ENCODE measurements at places on chromosomes 4 and X. TPM values are rescaled to one million over a fixed set of nuclear protein-coding genes. Genes with fewer than 3 reads are reported as not detected.

The KCTD8 gene
- total RNA-seq: not detected

The PDS5A gene
- total RNA-seq: 84.0 TPM

DNA sequence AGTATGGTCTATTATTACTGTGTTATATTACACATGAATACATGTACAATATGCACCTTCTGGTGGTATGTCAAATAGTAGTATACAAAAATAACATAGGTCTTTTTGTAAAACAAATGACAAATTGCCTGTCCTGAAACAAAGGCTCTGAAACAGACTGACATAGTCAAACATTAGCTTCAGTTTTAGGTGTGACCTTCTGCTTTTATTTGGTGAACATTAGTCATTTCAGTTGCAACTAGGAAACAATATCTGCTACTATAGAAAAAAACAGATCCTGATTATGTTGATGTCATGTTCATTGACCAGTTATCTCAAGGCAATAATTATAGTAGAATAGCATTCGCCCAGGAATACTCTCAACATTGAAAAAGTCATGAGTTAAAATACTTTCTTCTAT is 123.0 kb downstream of the CHRNA9 start:
- no peak overlapping the region for H3K4me3 ChIP-seq
- DNase-seq: no peak
- peaks cover 36% of the 10 kb centered on the region for H3K4me1 ChIP-seq
- H3K27me3 ChIP-seq: no peaks in the 10 kb centered on the region
- no peak overlapping the region for H3K27ac ChIP-seq

DNA sequence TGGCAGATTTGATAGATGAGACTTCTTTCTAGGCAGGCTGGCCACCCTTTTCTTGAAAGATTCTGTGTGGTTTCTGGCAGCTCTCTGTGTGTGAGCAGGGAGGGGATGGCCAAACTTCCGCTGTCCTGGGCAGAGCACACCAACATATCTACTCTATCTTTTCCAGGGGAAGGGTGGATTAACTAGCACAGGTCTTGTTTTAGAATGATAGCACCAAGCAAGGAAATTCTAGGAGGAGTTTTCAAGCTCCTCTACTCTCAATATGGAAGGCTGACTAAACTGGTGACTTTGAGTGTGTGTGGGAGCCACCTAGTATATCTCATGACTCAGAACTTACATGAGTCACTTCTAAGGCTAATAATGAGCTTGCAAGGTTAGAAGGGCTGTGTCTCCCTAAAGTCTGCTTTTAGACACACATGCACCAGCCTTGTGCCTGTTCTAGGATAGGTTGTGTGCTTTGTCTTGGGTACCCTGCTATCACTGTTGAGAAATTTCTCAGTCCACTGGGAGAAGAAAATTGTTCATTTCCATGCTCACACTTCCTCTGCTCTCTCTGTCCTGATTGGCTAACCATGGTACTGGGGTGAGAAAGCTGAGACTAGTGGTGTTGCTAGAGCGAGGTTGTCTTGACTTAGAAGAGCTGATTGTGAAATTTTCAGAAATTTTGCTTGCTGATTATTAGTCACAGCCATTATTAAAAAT is 72.9 kb downstream of the YIPF6 start:
- no peak for DNase-seq
- H3K4me3 ChIP-seq: no peak overlapping the region
- H3K27me3 ChIP-seq: no peaks in the 10 kb centered on the region
- H3K27ac ChIP-seq: no peak overlapping the region

DNA sequence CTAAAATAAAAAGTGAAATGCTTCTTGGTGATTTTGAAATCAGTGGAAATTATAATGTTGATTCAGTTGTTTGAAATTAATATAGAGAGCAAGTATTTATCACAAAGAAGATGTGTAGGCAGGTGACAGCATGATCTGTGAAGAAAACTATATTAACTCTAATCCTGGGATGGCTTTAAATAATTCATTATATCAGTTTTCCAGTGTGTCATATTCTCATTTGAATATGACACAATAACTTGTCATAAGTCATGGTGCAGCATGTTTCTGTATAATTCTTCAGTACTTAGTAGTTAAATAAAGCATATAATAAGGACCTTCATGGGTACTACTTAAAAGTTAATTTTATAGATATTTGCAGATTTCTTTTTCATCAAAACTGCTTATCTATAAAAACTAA is 573.6 kb downstream of the INPP4B start:
- no peak overlapping the region for H3K4me3 ChIP-seq
- H3K36me3 ChIP-seq: no peaks in the 10 kb centered on the region
- no peaks in the 10 kb centered on the region for H3K27me3 ChIP-seq
- DNase-seq: no peak
